Stimulated activated CD8-positive, alpha-beta memory T cell treated with anti-CD3 and anti-CD28 coated beads, Interleukin-4, amount 100 ng/mL, for 48 hours (primary cell): ENCODE measurements at places on chromosomes 7 and 10.

- no peak for DNase-seq
Observed at GRCh38 chr7:129906700-129907099, 46.1 kb downstream of the UBE2H start.

- no peak for DNase-seq
Observed at GRCh38 chr10:8213735-8214134, 159.2 kb downstream of the GATA3 start.

DNA sequence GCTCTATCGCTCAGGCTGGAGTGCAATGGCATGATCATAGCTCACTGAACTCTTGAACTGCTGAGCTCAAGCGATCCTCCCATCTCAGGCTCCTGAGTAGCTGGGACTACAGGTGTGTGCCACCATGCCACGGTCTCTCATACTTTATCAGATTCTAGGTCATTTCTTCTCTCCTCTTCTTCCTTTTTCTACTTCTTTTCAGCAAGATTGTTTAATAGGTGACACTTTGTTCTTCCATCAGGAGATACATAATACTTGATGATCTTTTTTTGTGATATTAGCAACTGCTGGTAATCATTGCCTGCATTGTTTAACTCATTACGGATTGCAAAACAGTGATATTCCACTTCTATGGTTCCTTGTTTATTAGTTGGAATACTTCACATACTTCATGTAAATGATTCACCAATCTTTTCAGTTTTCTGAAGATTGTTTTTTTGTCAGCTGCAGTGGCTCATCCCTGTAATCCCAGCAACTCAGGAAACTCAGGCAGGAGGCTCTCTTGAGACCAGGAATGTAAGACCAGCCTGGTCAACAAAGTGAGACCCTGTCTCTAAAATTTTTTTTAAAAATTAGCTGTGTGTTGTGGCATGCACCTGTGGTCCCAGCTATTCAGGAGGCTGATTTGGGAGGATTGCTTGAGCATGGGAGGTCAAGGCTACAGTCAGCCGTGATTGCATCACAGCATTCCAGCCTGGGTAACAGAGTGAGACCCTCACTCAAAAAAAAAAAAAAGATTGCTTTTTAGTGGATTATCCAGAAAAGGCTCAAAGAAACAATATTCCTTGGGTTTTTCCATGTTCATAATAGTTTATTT is 36.2 kb upstream of the CHST3 start:
- no peak for DNase-seq

DNA sequence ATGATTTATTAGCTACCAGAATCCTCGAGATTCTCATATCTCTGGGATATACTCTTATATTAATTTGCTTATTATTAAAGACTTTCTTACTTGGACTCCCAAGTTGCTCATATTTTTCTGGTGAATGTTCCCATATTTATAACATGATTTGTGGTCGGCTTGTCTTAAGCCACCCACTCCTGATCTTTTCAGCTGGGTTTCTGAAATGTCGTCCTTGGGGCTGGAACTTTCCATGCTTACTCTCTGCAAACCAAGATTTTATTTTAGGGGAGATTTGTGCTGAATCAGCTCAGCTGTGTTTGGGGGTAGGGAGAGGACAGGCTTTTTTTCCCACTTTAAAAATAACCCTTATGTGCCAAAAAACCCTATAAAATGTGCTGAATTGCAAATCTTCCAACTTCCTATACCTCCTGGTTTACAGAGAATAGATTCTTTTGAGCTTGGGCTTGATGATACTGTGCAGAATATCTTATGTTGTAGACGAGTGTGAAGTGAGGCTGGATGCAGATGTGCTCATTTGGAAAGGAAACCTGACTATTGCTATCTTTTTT is 162.1 kb downstream of the SND1 start:
- DNase-seq: no peak

- DNase-seq: no peak
Observed at GRCh38 chr10:62305813-62306212, 37.2 kb upstream of the RTKN2 start.

DNA sequence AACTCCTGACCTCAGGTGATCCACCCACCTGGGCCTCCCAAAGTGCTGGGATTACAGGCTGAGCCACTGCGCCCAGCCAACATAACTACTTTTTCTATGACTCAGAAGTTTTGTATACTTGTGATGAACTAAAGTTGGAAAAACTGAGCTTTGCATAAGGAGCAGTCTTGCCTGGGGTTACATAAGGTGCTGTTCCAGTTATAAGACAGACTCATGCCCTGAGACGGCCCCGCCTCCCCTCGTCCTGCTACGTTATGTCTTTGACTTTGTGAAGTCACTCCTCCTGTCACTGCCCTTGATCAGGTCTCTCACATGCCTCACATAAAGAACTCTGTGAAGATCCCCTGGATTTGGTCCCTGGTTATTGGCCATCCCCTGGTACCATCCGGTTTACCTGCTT is 40.4 kb upstream of the OPN4 start:
- DNase-seq: no peak

DNA sequence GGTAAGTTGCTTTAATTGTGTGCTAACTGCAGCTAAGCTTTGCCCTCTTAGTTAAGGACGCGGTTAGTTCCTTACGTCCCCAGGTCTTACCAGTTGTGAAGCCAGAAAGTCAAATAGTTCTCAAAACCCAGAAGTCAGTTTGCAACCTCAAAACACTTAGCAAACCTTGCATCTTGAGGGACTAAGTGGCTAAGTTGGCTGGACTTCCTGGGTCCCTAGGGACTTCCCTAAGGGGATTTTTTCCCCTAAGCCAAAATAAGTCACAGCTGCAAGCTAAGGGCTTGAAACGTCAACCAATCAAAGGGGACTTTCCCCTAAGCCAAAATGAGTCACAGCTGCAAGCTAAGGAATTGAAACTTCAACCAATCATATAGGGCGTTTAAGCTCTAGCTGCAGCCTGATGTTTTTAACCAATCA is 36.2 kb upstream of the HECW1 start:
- no peak for DNase-seq
